ENCODE measurements at places on chromosomes 1 and 21.
A peak's percentile ranks its signal among the peaks of the same experiment; 100 is the strongest.

DNA sequence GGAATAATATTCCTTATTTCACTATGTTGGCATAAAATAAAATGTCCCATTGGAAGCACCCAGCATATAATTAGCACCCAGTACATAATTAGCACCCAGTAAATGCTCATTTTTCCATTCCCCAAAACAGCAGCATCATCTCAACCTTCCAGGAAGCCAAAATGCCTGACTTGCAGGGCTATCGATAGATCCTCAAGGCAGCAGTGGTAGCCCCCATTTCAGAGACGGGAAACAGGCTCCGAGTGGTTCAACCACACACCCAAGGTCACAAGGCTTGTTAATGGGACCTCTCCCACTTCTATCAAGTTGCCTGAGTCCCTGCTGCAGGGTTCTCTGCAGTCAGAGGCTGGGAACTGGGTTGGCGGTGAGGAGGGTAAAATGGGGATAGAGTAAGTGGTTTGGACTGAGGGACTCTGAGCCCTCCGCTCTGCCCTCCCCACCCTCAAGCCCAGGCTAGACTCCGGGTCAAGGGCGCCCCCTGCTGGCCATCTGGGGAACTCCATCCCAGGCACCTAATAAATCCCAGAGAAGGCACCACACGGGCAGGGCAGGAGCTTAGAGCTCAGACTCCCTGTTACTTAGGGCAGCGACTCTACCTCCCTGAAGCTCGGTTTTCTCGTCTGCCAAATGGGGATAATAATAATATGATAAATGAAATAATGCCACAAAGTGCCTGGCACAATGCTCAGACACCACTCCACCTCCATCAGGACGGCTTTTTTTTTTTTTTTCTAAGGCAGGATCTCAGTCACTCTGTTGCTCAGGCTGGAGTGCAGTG lies 21.9 kb upstream of the LAPTM5 start:
- DNase-seq: peak; percentile 94

DNA sequence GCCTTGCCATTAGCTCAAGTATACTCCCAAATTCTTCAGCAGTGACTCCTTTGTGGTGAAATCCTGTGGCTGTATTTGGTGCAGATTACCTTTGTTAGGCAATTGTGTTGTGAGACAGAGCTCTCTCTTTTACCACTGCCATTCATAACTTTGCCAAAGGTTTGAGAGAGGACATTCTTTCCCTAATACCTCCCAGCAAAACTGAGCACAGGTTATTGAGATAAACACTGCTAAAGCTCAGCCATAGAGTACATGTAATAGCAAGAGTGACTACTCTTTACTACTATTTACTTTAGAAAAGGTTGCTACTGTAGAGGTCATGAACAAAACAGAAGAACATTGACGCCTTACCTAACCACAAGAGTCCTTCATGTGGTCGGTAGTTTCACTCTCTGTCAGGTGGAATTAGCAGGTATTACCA lies 514.0 kb upstream of the ADAMTS5 start:
- no peak for DNase-seq

GRCh38 chr1:91501523-91501851 lies 836 bp downstream of the CDC7 start:
- peak; percentile 52 for DNase-seq

GRCh38 chr1:6859415-6860343 lies 74.4 kb downstream of the CAMTA1 start:
- DNase-seq: no peak

GRCh38 chr21:15795533-15795932 lies 65.8 kb downstream of the USP25 start:
- DNase-seq: no peak

- no peak for DNase-seq
Measured at GRCh38 chr1:229264487-229264886, 6.4 kb upstream of the RAB4A start.

- no peak for DNase-seq
Measured at GRCh38 chr1:68633141-68633919, 136.4 kb upstream of the DEPDC1 start.

DNA sequence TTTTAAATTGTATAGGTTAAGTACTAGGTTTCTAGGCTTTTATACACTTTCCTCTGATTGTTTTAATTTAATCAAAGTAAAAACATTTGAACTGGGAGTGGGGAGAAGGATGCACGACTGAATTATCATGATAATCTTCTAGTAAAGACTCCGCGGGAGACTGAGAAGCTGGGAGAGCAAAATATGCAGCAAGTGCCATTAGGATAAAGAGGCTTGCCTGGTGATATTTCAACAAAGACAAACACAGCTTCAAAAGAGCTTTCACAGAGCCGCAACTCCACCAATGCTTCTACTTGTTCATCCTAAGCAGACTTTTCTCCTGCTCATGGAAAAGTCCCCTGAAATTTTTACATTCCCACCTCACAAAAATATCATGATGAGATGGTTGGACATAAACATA lies 239.0 kb upstream of the PTBP2 start:
- DNase-seq: no peak

DNA sequence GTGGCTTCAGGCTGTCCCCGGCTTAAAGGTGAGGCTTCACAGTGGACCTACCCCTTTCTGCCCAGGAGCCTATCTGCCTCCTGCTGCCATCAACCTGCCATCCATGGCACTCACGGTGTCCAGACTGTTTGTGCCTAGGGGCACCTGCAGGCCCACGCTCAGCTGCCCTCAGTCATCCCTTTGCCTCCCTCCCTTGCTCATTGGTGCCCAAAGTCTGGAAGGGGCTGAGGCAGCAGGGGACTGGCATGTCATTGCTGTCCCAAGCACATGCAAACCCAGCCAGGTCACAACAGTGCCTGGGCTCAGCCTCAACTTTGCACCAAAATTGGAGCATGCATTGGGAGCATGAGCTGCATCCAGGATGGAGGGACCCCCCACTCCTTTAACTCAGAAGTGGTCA lies 1142.7 kb upstream of the NCAM2 start:
- no peak for DNase-seq

DNA sequence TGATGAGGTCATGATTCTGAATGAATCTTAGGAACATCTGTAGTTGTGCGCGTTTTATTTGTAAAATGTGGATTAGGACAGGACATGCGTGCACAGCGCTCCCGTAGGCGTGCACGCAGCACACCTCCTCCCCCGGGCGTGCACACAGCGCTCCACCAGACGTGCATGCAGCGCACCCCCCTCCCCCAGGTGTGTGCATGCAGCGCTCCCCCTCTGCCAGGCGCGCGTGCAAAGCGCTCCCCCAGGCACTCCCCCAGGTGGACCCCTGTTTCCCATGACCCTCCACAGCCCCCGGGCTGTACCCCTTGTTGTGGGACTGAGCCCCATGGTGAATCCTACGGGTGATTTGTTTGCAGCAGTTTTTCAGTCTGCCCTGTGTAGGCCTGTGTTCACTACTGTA lies 61.6 kb downstream of the S100B start:
- DNase-seq: no peak

GRCh38 chr1:203898458-203899352 lies 37.3 kb downstream of the SNRPE start:
- DNase-seq: no peak

GRCh38 chr1:180643693-180644092 lies 11.9 kb downstream of the XPR1 start:
- no peak for DNase-seq

- DNase-seq: peak; percentile 28
Measured at GRCh38 chr1:152398812-152399698, 15.0 kb downstream of the CRNN start.

- DNase-seq: no peak
Measured at GRCh38 chr1:223886516-223886921, 40.8 kb upstream of the TP53BP2 start.

- no peak for DNase-seq
Measured at GRCh38 chr1:153608089-153608682, 4.8 kb downstream of the S100A16 start.

DNA sequence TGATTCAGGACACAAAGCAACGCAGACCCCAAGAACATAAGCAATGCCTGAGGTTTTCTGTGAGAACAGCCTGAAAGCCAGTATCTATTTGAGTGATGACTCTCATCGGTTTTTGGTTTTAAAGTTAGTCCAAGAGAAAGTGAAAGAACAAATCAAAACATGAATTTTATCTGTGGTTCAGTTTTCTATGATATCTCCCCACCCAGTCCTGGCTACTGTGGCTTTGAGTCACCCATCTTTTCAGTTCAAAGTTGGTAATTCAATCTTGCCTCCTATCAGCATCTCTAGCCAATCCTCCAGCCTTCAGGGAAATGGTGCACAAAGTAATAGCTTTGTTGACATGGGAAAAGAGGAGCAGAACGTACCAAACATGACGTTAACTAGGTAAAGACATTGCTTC lies 40.5 kb upstream of the KRTAP19-8 start:
- DNase-seq: no peak

- no peak for DNase-seq
Measured at GRCh38 chr1:114206392-114206791, 52.7 kb upstream of the SYT6 start.

GRCh38 chr1:12244078-12244477 lies 14.2 kb downstream of the VPS13D start:
- DNase-seq: peak; percentile 27

DNA sequence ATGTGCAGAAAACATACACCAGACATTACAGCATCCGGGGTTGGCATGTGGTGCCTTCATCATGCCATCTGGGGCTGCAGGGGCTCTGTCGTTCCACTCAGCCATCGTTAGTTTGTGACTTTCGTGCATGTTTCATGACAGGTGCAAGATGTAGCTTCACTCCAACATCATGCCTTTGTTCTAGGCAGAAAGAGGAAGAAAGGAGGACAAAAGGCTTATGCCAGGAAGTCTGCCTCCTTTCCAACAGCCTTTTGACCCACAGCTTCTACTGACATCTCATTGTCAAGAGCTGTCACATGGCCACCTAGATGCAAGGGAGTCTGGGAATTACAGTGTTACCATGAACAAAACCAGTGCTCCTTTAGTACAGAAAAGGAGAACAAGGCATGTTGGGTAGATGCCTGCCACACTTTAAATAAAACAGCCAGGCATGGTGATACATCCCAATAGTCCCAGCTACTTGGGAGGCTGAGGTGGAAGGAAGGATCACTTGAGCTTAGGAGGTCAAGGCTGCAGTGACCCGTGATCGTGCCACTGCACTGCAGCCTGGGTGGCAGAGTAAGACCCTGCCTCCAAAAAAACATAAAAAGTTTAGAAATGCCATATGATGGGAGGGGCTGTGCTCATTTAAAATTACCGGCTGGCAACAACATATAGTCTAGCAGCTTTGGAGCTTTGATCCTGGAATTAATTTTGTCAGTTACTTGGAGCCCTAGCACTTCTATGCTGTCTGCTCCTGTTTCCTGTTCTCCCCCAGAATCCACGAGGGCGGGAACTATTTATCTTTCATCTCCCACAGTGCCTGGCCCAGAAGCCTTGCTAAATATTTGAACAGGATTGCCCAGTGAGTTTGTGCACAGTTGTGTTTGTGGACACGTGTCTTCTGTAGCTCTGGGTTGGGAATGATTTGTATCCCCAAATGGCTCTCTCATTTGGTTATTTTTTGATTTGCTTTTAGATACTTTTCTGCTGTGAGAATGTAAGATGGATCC lies 7.4 kb downstream of the DOP1B start:
- no peak for DNase-seq

DNA sequence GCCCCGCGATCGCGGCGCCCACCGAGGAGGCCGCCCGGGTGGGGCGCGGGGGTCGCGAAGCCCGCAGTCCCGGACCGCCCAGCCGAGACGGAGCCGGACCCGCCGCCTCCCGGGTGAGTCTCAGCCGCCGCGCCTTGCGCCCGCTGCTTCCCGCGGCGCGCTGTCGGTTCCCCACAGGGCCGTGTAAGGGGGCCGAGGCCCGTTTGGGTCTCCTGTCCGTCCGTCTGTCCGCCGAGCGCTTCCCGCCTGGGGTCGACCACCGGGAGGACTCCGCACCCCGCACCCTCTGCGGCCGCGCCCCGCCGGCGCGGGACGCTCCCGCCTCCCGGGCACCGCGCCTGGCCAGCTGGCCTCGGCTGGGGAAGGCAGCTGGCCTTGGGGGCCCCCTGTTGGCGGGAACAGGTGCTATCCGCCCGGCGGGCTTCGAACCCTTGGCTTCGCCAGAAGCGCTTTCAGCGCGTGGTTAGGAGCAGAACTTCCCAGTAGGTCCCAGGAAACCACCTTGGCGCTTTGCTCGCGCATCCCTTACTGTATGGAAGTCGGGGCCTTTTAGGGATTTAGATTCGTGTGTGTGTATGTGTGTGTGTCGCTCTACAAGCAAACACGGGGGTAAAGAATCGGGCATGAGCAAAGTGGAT lies 414 bp downstream of the TMEM51 start:
- DNase-seq: peak; percentile 45

GRCh38 chr1:94048413-94049164 lies 72.4 kb downstream of the ABCA4 start:
- no peak for DNase-seq

- DNase-seq: no peak
Measured at GRCh38 chr1:96999191-96999590, 277.6 kb downstream of the PTBP2 start.

DNA sequence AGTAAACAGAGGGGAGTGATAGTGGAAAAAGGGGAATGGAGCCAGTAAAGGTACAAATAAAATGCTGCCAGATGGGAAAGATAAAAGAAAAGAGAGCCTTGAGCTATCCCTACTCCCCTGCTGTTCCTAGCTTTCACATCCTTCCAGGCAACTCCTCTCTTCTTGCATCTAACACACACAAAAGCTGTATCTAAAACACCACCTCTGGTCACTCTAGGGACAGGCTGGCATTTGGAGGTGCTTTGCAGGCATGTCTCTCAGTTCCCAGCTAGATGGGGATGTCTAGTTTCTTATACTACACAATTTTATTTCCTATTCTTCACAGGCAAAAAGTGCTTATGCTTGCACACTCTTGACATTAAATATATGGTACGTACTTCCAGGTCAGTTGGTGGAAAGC lies 185.1 kb upstream of the ST6GALNAC5 start:
- DNase-seq: no peak

DNA sequence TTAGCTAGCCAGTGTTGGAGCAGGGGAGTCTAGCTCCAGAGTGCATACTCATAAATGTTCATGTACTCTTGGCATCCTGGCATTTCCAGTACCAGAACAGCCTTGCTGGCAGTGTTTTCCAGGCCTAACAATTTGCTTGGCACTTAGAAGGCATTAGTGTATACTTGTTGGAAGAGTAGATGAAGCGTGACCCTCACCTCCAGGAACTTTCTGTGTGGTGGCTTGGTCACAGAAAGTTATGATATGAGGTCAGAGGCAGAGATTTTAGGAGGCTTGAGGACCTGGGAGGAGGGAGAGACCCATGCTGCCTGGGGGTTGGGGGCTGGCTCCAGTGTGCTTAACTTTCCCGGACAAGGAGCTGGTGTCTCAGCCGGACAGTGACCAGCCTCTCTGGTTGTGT lies 52.7 kb upstream of the GCLM start:
- no peak for DNase-seq
